ENCODE measurements at places on chromosomes 12 and 14.

GRCh38 chr14:96125536-96125935 is 79.1 kb upstream of the BDKRB2 start:
- DNase-seq: no peak

GRCh38 chr14:51597261-51598001 is 54.3 kb upstream of the FRMD6 start:
- no peak for DNase-seq

GRCh38 chr14:104145826-104146601 is 7.6 kb downstream of the KIF26A start:
- no peak for DNase-seq

DNA sequence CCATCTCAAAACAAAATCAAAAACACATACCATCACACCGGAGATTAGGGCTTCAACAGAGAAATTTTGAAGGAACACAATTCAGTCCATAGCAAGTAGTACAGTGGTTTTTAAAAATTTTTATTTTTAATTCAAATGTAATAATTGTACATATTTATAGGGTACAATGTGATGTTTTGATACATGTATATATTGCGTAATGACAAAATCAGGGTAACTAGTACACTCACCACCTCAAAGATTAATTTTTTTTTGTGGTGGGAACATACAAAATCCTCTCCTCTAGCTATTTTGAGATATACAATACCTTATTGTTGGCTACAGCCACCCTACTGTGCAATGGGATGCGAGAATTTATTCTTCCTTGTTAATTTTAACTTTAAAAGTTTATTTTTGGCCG is 26.0 kb upstream of the ETFBKMT start:
- DNase-seq: no peak

GRCh38 chr12:132108211-132108832 is 35.8 kb downstream of the DDX51 start:
- no peak for DNase-seq

DNA sequence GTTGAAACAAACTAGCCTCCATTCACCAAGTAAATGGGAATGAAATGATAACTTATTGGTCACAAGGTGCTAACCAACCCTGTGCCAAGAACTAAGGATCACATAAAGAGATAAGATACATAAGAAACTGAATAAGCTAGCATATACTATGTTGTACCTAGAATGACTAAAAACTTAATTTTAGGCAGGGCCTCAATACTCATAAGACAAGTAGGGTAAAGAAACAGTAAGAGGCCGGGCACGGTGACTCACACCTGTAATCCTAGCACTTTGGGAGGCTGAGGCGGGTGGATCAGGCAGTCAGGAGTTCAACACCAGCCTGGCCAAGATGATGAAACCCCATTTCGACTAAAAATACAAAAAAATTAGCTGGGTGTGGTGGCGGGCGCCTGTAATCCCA is 17.7 kb downstream of the GDF11 start:
- no peak for DNase-seq

GRCh38 chr14:82533351-82533750 is 999.7 kb upstream of the SEL1L start:
- DNase-seq: no peak

- DNase-seq: no peak
Observed at GRCh38 chr12:76422154-76422542, 73.9 kb upstream of the BBS10 start.

- DNase-seq: no peak
Observed at GRCh38 chr12:129190827-129191226, 337.5 kb downstream of the GLT1D1 start.

GRCh38 chr12:124358572-124358971 is 63.7 kb downstream of the RFLNA start:
- no peak for DNase-seq

- no peak for DNase-seq
Observed at GRCh38 chr12:46406352-46407027, 33.9 kb upstream of the SLC38A2 start.

DNA sequence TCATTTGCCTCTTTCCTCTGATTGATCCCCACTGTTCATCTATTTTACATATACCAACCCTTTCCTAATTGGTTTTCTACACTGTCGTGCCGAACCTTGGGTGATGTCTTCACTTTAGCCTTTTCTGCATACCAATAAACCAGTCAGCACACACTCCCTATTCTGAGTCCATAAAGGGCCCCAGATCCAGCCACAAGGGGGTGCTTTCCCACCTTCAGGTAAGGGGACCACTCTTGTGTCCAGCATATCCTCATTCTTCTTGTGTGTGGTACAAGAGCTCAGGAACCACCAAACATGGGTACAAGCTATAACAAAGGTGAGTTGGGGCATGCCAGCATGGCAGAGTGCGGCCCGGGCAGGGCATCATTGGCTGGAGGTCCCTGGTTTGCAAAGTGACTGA is 859.8 kb downstream of the FSCB start:
- no peak for DNase-seq

DNA sequence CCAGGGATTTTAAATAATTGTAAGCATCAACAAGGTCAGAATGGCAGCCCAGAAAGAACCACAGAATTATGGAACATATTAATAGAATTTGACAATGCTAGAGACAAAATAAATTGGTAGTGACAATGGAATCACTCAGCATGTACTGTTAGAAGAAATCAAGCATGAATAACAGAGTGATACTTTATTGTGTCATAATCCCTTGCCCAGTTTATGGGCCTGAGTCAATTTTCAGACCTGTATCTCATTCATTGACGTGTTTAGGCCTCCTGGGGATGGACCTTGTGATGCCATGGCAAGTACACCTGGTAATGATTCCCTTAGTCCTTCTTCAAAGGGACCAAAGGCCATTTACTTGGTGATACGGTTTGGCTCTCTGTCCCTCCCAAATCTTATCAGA is 12.8 kb upstream of the CCDC91 start:
- DNase-seq: no peak

DNA sequence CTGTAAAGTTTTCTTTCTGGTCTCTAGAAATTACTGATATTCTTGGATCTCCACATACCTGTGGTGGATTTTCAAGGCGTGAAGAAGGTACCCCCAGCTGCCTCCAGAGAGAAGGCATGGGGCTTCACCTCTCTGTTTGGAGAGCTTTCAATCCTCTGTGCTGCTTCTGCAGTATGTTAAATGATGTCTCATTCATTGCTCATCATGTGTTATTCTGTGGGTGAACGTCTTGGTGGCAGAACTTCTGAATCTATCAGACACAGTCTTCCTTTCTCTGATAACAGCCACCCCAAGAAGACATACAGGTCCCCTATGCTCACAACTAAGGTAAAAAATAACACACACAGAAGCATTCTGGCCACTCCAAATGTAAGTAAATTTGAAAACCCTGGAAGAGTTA is 221.3 kb upstream of the TMEM260 start:
- DNase-seq: no peak

DNA sequence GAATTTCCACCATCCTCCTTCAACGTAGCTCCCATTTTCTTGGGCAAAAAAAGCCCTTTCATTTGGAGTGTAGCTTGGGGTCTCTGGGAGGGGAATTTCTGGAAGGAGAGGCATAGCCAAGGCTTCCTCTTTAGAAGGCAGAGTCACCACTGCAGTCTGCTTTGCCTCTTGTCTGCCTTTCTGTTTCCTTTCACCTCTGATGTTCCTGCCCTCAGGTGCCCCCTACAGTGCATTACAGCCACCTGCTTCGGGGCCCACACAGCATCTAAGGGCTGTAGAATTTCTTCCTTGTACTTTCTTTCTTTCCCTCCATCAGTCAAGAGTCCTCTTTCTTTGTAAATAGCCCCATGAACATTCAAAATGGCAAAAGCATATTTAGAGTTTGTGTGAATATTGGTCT is 1313.9 kb downstream of the TMEM121 start:
- no peak for DNase-seq

GRCh38 chr14:77618381-77618970 is 2.0 kb upstream of the SPTLC2 start:
- DNase-seq: no peak

DNA sequence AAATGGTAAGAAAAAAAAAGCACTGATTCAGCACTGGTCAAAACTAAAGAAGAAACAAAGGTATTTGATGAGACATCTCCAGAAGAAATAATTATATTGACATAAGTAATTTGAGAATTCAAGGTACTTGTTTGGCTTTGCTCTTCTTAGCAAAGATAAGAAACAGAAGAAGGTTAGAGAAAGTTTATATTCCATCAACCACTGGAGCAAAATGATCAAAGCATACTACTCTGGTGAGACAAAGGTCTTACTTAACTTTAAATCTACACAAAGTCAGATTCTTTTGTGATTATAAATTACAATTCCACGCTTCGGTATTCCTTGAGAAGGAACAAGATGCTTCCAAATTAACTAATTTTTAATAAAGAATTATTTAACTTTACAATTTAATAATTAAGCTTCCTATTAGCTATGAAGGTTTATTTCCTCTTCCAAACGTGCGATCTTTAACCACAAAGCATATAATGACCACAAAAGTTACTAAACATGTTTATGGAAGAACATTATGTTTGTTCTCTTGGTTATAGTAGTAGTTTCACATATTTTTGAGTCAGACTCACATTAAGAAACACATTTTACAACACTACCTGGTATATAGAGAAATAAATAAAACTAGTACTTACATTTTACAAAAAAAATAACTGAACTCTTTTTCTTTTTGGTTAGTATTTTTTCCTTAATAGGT is 53.4 kb downstream of the METTL25 start:
- DNase-seq: no peak

- DNase-seq: no peak
Observed at GRCh38 chr12:49587174-49587908, 18.1 kb downstream of the FAM186B start.

GRCh38 chr12:111557271-111558106 is 41.6 kb downstream of the ATXN2 start:
- no peak for DNase-seq

DNA sequence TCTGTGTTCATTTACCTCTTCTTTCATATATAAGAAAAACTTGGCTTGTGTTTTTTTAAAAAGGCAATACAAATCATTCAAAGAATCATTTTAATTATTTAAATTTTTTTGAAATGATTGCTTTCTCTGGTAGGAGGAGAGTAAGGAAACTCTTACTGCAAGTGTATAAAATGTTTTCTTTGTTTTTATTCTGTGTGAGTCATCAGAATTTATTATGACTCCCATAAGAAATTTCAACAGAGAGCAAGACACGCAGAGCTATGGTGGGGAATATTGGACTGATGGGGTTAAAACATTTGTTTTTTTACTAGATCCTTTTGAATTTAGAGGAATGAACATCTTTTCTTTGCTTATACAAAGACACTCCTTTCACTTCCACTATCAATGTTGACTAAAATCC is 119.1 kb upstream of the ATXN7L3B start:
- no peak for DNase-seq

DNA sequence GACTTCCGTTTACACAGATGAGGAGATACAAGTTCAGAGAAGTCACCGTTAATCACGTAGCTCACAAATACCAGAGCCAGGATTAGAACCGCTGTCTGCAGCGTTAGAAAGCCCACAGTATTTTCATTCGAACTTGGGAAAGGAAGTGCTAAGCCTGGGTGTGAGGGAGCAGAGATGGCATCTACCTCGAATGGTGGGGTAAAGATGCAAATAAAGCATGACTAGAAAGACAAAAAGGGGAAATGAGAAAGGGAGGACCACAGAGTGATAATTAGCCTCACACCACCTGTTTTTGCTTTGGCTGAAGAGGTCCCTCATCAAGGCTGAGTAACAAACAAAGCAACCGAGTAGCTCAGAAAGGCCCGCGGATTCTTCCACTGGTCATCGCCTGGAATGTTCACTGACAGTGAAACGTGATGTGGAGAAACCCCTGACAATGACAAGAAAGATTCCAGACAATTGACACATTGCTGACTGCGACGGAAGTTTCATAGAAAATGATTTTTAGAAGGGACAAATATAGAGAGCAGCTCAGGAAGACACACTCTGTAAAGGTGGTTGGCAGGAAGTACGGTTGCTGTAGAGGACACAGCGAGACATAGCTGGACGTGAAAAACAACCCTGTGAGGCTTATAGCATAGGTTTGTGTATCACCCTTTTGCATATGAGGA is 31.5 kb upstream of the BHLHE41 start:
- DNase-seq: no peak

DNA sequence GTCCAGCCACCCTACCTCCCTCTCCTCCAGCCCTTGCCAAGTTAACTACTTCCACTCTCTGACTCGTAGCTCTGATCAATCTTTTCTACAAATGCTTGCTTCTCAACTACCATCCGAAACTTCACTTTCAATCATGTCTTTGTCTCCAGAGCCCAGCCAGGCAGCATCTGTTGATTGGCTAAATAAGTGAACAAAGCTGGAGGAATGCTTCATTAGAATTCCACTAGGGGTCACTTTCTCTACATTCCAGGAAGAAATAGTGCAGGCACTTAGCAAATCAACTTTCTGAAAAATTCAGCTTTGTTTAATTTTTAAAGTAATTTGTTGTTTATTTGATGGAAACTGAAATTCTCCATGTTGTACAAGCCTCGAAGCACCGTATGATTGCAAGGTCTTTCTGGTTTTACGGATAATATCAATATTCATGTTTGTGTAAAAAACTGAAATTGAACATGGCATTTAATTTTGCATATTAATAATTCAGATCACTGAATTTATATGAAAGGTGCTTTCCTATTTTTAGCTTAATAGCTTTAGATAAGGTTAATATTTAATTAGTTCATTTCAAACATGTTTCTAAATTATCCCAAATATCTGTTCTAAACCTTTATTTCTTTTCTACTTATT is 32.4 kb upstream of the HELB start:
- peak; percentile 24 for DNase-seq

GRCh38 chr12:83198291-83199015 is 511.7 kb downstream of the TMTC2 start:
- no peak for DNase-seq

- DNase-seq: no peak
Observed at GRCh38 chr12:68483592-68484383, 126.9 kb upstream of the RAP1B start.

Measured in NCI-H1694 (cell line).